ENCODE measurements at places on chromosomes 6 and 20.

DNA sequence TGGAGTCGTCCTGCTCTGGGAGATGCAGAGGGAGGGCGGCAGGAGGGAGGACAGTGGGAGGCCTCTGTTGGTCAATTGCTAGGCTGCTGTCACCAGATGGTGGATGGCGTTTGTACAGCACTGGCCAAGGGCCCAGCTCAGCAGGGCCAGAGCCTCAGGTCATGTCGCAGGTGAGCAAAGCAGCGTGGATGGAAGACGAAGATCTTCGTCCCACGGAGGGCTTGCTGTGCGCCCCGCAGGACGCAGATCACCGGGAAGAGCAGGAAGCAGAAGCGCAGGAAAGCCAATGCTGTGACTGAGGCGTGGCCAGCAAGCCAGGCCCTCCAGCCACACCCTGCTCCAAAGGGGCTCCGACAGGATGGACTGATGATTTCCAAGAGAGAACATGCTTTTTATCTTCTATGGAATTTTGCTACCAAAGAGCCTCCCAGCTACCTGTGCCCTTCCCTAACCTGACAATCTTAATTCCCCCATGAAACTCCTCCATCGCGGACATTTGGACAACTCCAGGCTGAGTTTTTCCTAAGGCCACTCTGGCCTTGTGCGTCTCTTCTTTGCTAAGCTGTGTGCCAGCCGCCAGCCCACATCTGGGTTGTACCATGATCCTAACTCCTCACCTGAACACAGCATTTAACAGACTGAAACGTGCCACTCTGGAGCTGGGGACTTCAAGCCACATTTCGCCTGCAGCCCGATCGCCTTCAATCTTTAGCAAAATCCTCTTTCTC is 3.5 kb upstream of the SLCO4A1 start:
- no peak for DNase-seq

GRCh38 chr6:138037009-138037504 is 70.2 kb downstream of the PERP start:
- peak; percentile 56 for DNase-seq

GRCh38 chr6:105138141-105138540 is 41.7 kb downstream of the POPDC3 start:
- DNase-seq, result no peak

DNA sequence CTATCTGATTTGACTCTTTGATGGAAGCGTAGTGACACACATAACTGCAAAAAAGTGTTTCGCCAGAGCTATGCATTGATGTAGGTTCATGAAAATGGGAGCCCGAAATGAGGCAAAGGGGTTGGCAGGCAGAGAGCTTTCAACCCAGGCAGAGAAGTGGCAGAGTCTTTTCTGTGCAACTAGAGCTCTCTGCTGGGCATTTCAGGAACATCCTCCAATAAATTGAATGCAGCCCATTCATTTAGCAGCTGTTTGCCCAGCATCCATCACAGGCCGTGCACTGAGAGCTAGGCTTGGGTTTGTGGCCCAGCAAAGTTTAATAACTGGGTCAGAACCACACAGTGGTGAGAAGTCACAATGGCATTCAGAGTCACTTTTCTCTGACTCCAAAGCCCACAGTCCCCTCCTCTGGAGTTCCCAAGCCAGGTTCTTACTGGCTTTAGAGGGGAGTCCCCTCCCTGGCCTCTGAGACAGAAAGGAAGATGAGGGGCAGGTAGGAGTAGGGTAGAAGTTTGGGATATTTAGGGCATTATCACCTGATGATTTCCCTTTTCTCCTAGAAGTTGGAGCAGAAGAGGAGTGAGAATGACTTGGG is 31.8 kb upstream of the ELMO2 start:
- DNase-seq, result no peak

DNA sequence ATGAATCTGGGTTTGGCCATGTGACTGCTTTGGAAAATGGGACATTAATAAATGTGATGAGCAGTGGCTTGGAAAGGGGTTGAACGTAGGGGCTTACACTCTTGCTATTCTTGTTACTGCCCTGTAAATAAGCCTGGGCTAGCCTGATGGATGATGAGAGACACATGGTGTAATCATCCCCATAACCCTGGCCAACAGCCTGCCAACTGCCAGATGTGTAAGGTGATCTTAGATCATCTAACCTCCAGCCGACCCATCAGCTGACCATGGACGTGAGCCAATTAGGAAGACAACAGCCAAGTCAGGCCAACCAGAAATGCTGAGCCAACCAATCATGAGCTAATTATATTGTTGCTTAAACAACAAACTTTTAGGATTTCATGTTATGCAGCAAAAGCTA is 25.2 kb downstream of the FBXO30 start:
- no peak for DNase-seq

DNA sequence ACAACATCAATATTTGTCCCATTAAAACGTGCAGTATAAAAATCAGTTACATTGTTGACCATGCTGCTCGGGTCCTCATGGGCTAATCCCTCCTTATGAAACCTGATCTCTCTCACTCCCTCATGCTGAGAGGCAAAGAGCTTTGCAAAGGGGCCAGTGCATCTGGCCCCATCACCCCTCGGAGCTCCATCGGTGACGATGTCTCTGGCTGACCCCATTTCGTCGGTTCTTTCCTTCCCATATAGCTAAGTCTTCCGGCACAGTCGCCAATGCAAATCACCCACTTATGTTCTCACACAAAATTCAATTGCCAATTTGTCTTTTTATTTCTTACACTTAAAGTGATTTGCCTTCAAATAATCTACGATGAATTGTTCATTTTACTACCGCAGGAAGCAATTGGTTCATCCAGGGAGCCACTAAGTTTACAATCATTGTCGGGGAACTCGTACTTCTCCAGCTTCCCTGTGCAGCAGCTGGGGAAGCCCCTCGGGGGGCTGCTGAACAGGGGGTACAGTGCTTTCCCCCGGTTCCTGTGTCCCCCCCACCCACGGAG is 199.8 kb upstream of the CDH4 start:
- no peak for DNase-seq

DNA sequence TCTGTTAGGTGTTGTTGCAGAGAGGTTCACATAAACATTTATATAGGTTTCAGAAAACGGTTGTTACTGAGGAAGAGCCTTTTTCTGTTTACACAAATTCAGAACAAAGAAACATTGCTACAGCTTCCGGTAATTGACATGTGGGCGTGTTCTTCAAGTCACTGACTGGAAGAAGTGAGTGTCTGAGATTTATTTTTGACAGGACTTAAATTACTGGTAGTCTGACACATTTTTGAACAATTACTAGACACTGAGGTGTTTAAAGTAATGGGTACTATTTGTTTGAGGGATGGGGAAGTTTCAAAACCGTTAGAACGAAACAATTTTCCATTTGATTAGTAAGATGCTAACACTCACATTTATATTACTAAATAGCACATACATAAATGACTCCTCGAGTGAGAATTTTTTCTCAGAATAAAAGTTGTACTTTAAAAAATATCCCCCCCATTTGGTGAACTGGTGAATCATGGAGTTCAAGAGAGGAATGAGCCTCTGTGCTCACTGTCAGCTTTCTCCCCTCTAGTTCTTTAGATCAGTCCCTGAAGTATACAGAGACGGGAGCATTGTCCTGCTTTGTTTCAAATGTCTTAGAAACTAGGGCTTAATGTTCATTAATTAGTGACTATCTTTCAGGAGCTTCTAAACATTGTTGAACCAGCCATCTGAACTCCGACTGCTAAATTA is 98.7 kb downstream of the TSHZ2 start:
- no peak for DNase-seq

DNA sequence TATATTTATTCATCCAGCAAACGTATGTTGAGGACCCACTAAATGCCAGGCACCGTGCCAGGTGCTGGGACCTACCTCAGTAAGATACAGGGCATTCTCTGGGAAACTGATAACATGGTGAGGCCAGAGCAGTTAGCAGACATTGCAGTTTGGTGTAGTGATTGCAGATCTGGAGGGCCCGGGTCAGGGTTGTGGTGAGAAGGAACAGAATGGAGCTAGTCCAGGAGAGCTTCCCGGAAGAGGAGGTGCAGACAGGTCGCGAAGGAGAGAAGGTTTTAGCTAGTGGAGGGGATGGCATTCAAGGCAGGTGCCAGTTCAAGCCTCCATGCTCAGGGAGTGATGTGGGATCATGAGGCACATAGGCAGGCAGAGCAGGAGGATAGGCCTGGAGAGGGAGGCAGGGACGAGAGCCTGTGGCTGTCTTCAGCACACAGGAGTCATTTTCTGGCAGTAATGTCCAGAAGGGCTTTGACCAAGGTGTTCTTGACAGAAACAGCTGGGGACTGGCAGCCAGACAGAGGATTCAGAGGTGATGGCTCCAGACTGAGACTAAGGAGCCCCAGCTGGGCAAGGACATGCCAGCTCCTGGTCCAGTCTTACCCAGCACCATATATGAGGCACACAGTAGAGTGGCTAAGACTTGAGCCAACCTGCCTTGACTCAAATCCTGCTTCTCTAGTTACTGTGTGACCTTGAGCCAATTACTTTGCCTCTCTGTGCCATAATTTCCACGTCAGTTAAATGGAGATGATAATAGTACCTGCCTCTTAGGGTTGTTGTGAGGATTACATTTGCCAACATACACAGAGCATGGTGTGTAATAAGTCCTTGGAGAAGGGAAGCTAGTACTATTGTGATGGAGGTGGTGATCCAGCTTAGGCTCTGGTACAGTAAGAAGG is 48.3 kb upstream of the FANCE start:
- DNase-seq, result no peak

- no peak for DNase-seq
These were observed 38.4 kb upstream of the HLA-G start for GRCh38 chr6:29789176-29789575.

GRCh38 chr6:24566020-24566767 is 71.4 kb downstream of the ALDH5A1 start:
- DNase-seq, result no peak

GRCh38 chr6:81031416-81031815 is 721.1 kb downstream of the TENT5A start:
- DNase-seq, result no peak

- no peak for DNase-seq
These were observed 104.2 kb upstream of the THEMIS start for GRCh38 chr6:128005009-128005408.

DNA sequence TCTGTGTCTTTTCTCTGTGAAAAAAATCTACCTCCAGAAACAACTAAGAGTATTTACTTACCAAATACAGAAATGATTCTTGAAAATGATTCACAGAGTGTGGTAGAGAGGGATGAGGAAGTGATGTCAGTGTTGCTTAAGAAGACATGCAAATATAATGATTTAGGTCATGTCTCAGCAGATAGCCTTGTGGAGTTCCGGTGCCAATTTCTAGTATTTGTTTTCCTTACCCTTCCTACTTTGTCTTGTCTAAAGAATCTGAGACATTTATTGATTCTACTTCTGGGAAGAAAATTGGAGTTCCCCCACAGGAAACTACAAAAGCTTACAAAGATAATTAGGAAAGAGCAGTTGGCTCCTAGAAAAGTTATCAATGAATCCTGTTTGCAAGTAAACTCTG is 68.8 kb downstream of the GJA1 start:
- peak; percentile 90 for DNase-seq

GRCh38 chr20:16411361-16411760 is 161.9 kb downstream of the KIF16B start:
- DNase-seq, result no peak

DNA sequence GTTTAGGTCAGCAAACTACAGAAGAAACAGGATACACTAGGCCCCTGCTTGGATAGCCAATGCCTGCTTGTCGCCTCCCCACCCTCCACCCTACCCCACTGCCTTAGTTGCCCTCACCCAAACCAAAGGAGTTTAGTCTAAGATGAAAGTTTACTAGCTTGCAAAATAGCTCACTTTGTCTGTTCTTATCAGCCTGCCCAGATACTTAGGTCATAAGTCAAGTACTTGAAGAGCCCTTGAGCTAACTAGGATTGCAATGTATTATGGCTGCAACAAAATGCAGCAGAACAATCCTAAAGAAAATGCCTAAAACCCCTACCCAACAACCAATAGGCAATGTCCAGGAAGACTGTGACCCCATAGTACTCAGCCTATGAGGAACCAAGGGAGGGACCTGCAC is 7.3 kb upstream of the ENTPD6 start:
- no peak for DNase-seq

DNA sequence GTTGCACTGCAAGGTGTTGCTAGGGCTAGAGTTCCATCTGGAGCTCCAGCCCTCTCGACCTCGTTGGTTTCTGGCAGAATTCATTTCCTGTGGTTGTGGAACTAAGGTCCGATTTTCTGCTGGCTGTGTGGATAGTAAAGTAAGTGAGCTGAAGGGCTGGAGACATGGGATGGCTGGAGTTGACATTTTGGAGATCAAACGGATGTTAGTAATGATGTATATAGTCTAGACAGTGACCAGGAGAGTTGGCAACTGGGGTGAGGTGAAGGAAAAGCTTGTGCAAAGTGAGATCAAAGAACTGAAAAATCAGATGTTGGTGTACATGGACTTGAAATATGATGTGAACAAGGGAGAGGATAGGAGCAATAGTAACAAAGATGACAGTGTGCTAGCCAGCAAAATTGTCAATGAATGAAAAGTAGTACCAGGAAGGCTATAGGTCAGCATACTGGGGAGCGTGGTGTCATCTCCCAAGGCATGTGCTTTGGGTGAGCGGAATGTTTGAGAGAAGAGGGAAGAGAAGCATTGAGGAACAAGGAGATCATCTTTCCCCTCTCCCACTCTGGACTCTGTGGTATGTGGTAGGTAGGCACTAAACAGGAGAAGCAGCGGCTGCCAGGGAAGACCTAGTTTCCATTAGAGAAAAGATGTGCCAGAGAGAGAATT is 7.8 kb downstream of the QRSL1 start:
- DNase-seq, result no peak

GRCh38 chr6:108235127-108235526 is 25.7 kb downstream of the SNX3 start:
- DNase-seq, result no peak

DNA sequence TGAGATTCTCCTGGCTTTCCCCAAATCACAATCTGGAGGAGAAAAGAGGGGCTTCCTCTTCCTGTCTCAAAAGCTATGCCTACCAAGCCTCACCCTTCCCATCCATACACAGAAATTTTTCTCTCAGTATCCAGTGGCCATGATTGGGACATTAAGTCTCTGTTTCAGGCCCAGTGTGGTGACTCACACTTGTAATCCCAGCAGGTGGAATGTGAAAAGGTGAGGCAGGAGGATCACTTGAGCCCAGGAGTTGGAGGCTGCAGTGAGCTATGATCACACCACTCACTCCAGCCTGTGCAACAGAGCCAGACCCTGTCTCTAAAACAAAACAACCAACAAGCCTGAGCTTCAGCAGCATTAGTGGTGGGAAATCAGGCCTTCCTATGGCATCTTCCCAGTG is 210.0 kb downstream of the OGFRL1 start:
- DNase-seq, result no peak

- DNase-seq, result no peak
These were observed 6.4 kb downstream of the FYN start for GRCh38 chr6:111866857-111867256.

- no peak for DNase-seq
These were observed 42.9 kb downstream of the DACT2 start for GRCh38 chr6:168276576-168277273.

Measured in epithelial cell of proximal tubule (primary cell).